Lower leg skin (tissue), 4 donors: ENCODE measurements at places on chromosomes 13 and 19.

DNA sequence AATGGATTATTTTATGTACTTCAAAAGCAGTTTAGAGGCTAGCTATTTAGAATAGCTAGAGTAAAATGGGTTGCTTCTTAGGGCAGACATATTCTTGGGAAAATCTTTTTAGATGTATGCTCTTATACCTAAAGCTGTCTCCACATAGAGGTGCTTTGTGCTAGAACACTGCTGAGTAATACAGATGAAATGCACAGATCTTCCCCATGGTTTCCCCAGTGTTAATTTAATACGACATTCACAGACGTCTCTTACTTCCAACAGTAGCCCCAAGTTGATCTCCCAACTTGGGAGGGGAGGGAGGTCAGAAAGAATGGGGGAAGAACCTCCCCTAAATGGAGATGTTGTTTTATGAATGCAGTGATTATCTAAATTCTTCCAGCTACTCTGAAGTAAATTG is 16.9 kb downstream of the NALCN start:
- no peak for DNase-seq

DNA sequence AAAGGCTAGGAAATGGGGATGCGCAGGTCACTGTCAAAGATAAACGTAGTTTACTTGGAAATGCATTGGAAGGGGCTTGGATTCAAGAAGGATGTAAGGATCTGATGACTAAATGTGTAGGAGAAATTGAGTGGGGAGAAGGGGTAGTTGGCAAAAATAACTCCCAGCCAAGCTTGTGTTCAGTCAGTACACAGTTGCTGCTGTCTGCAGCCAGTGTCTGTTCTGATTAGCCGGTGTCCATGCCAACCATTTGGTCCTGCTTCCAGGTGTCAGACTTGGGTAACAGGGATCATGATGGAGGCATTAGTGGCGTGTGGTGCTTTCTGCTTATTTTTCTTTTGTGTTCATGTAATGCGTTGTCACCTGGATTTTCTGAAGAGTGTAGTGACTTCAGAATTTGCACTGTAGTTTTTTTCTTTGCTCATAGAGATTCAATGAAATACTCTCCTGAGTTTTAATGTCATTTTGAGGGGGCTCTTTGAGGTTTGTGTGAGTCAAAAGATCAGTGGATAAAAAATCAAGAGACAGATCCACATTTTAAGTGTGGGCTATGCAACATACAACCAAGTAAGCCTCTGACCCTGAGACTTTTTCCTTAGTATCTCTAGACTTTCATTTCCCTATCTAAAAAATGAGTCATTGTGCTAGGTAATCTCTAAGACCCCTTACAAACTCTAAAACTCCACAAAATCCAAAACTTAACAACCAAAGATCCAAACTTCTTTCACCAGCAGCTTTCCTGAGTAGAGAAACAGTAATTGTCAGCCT is 103.9 kb downstream of the WDFY2 start:
- DNase-seq, result no peak

GRCh38 chr13:29136341-29136740 is 316.2 kb downstream of the MTUS2 start:
- no peak for DNase-seq

DNA sequence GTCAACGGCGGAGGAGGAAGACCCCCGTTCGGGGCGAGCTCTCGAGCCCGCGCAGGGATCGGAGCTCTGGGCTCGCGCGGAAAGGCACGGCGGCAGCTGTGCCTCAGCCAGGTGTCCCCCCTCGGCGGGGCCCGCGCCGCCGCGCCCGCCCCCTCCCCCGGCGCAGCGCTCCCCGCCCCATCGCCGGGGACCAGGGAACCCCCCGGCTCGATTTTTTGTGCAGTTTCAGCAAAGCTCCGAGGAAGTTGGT is 110.0 kb downstream of the KCNRG start:
- DNase-seq, result no peak

- DNase-seq, result no peak
Observed at GRCh38 chr13:28584873-28585381, 74.0 kb upstream of the POMP start.

- DNase-seq, result no peak
Observed at GRCh38 chr19:55383279-55384130, 587 bp downstream of the TMEM238 start.
